ENCODE measurements at places on chromosomes 12 and 14. TPM values are rescaled to one million over a fixed set of nuclear protein-coding genes. Genes with fewer than 3 reads are reported as not detected.

The MGST1 gene
- 81.9 TPM for total RNA-seq

The RD3L gene
- not detected for total RNA-seq

- peak; percentile 75 for DNase-seq
These were observed 127.3 kb upstream of the HIF1A start for GRCh38 chr14:61567838-61568571.

DNA sequence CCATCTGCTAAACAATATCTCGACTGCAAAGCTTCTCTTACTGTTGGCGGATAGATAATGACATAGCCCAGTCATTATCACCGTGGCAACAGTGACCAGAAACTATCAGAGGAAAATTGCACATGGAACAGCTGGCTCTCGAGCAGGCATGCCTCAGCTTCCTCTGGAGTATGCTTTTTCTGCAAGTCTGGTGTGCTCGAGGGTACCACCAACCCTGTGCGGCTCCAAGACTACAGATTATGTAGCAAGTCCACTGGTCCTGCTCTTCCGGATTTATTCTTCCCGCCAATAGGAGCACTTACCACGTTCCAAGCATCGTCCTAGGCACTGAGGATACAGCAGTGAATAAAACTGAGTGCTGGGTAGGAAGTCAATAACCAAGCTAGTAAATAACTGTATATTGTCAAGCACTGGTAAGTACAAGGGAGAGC lies 1.4 kb upstream of the GLRX5 start:
- peak; percentile 95 for DNase-seq

GRCh38 chr14:53128303-53129028 lies 24.7 kb downstream of the DDHD1 start:
- DNase-seq = no peak
